Fibroblast of mammary gland (primary cell): ENCODE measurements at places on chromosomes 7 and 10.
A peak's percentile ranks its signal among the peaks of the same experiment; 100 is the strongest.

DNA sequence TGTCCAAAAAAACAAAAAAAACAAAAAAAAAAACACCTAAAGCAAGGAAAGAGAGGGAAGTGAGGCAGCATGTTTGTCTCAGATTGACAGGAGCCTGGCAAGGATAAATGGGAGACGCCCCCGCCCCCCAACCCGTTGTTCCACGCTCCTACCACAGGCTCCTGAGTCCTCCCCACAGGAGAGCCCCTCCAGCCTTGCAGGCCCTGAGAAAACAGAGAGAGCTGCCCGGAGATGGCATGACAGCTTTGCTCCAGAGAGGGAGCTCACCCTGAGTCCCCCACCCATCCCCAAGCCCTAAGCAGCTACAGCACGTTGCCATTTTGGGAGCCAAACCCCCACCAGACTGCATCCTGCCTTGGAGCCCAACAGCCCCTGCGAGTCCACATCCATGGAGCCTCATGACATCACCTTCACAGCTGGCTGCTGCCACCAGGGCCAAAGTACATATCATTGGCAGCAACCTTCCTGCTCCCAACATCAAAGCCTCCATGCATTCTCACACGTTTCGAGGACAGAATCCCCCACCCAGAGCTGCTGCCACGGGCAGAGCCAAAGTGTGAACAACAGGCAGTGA is 1283.3 kb downstream of the TYW1 start:
- DNase-seq = no peak

DNA sequence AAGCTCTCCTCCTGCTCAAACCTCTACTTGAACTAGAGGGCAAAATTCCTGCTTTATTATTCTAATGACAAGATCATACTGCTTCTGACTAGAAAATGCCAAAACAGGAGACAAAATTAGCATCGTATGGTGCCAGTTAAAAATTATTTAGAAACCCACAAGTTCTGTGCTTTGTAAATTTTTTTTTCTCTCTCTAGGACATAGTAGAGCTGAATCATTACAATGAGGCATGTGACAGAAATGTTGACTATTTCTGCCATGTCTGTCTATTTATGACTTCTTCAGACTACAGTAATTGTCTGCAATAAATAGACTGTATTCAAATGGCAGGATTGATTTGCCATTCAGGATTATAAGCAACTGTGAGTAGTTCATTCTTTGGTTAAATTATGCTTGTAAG is 335.8 kb downstream of the PRPF18 start:
- DNase-seq = peak; percentile 57

DNA sequence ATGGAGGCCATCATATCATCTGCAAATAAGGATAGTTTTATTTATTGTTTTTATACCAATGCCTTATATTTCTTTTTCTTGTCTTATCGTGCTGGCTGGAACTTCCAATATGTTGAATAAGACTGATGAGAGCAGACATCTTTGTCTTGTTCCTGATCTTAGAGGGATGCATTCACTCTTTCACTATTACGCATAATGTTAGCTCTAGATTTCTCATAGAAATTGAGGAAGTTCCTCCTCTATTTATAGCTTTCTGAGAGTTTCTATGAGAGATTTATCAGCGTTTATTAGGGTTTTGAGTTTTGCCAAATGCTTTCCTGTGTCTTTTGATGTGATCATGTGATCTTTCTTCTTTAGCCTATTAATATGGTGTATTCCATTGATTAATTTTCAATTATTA is 49.3 kb downstream of the COL28A1 start:
- no peak for DNase-seq

DNA sequence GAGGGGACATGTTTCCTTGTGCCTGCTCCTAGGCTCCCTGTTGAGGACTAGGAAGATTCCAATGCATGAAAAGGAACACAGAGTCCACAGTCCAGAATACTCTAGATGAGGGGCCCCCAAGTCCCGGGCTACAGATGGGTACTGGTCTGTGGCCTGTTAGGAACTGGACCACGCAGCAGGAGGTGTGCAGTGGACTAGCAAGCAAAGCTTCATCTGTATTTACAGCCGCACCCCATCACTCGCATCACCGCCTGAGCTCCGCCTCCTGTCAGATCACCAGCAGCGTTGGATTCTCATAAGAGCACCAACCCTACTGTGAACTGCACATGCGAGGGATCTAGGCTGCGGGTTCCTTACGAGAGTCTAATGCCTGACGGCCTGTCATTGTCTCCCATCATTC is 233.0 kb upstream of the MKLN1 start:
- DNase-seq = no peak

- no peak for DNase-seq
Measured at GRCh38 chr10:44827431-44828006, 83.6 kb upstream of the TMEM72 start.

DNA sequence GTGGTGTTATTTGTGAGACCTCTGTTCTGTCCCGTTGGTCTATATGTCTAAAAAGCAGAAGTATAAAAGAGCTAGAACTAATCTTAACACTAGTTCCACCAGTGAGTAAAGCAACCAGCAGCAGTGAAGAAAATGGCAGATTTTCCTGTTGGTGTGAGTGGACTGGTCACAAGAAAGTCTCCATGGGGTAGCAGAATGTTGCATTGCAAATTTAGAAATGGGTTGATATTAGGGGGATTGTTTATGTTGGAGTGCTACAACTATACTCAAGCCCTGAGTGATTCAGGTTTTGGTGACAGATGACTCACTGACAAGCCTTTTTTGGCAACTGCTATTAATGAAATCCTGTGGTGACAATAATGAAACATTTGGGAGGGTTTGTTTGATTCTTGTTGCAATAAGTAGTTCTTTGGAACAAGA is 5.6 kb downstream of the AVL9 start:
- DNase-seq = peak; percentile 78

GRCh38 chr10:71998840-71999194 is 34.6 kb downstream of the CHST3 start:
- peak; percentile 67 for DNase-seq

DNA sequence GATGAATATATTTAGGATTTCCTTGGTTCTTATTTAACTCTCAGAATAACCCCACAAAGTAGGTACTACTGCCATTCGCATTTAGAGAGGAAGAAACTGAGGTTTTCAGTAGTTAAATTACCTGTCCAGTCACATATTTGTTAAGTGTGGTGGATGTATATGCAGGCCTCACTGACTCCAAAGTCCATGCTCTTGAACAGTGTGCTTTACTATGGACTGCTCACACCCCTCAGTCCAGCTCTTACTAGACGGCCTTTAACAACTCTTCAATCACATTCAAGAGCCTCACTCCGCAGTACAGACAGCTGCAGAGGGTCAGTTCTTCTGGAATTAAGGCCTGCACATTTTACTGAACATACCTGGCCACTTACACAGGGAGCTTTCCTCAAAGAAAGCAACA is 36.2 kb downstream of the ZNF248 start:
- no peak for DNase-seq

DNA sequence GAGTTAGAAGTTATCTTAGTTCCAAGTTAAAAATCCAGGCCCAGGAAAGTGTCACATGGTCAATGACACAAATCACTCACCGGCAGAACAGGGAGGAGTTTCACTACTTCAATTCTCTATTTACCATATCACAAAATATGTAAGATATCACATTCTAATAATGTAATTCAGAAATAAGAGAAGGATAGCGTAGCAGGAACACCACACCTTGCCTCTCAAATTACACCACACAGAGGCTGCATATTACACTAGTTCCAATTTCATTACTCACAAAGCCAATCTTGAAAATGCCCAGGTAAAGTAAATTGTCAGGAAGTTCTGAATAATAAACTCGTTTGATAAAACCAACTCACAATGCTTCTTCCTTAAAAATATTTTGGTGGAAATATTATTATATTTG is 169.2 kb downstream of the CTTNBP2 start:
- DNase-seq = no peak

GRCh38 chr10:95422233-95422632 is 131.4 kb upstream of the PDLIM1 start:
- DNase-seq = no peak

- DNase-seq = no peak
Measured at GRCh38 chr7:46586406-46586805, 665.3 kb upstream of the IGFBP3 start.

DNA sequence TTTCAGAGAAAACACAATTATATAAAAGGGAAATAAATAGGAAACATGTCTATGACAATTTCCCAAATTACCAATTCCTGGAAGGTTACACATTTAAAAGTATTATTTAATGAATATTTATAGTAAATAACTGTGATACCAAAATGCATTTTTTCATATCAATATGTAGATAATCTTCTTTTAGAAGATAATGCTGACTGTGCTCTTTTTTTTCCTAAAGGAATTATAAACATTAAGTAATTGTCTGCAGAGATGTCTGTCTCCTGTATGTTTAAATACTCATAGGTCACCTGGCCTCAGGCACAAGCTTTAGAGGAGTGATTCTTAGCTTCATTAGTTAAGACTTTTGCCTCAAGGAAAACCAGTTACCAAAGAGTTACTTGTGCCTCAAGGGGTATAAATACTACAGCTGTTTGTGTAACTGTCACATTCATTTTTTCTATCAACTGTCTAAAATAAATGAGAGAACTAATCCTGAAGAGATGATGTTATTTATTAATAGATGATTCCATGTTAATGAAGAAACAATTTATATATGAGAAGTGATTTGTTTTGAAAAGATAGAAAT is 77.1 kb downstream of the DNAJC1 start:
- DNase-seq = no peak

- no peak for DNase-seq
Measured at GRCh38 chr7:157865351-157866165, 528.8 kb downstream of the DNAJB6 start.

- DNase-seq = no peak
Measured at GRCh38 chr7:110760341-110760740, 330.6 kb upstream of the LRRN3 start.

DNA sequence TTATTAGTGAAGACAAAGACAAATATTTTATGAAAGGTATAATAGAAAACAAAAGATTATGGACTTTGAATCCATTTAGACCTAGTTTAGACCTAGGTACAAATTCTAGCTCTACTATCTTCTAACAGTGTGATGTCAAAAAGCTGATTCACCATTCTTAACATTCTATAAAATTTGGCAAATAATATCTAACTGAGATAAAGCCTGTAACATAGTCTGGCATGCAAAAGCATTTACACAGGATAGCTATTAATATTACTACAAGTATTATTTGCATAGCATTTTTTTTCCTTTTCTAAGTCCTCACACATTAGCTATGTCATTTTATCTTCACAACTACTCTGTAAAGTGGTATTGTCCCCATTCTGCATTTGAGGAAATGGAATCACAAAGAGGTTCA is 179.6 kb upstream of the LRRTM3 start:
- DNase-seq = no peak

- peak; percentile 41 for DNase-seq
Measured at GRCh38 chr7:42180806-42181205, 56.2 kb downstream of the GLI3 start.

- DNase-seq = no peak
Measured at GRCh38 chr10:5477948-5478693, 21.2 kb downstream of the CALML5 start.

DNA sequence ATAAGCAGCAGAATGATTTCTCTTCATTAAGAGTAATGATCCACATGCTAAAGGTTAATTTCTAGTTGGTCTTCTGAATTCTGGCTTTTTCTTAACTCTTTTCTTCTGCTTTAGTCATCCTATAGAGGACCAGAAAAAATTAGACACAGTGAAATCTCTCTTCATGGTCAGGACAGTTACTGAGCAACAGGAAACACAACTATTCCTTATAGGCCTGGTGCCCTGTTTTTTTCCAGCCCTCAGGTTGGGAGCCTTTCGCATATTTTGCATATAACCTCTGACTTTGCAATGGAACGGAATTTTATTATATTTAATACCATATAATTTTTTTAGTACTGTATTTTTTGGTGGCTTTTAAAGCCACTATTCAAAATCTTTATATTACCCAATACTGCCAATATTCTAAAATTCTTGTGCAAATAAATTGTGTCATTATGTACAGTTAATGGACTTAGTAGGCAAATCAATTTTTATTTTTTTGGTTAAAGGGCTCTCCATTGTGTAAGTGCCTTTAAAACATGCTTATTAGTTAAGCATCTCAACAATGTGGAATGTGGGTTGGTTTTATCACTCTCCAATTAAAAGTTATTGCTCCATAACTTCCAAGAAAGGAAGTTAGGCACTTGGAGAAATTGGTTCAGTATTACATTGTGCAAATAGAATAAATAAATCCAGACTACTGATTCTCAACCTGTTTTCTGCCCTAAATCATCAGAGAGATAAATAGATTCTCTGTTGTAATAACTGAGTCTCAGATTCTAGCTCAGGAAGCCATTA is 22.5 kb downstream of the ARL4A start:
- peak; percentile 69 for DNase-seq

DNA sequence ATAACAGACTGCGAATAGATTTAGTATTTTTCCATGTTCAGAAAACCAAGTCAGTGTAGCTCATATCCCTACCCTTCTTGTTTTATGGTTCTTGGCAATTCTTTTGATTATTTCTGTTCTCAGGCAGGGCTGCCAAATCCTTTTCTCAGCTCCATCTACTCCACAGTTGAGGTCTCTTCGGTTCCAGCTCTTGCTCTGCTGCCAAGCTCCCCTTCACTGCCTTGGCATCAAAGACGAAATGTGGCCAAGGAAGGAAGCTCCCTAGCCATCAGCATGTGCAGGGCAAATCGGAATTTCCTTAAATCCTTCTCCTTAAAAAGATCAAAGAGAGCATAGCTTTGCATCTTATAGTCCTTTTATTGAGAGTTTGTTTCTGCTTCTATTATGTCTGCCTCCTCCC is 116.4 kb upstream of the NOBOX start:
- DNase-seq = no peak

- DNase-seq = no peak
Measured at GRCh38 chr10:91562839-91563581, 69.9 kb downstream of the PPP1R3C start.

DNA sequence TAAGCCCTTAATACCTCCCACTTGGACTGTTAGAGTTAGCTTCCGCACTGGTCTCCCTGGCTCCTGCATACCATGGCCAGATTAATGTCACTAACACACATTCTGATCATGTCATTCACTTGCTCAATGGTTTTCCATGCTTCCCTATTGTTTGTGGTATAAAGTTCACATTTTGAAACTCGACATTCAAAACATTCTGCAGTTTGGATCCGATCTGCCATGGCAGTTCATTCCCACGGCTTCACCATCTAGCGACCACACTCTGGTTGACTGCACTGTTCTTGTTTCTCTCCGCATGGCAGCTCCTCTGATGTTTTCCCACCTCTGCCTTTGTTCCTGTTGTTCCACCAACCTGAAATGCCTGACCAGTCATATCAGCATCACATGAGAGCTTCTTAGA is 87.4 kb upstream of the WAC start:
- DNase-seq = no peak

GRCh38 chr7:41156268-41156667 is 546.6 kb downstream of the INHBA start:
- DNase-seq = peak; percentile 43

- DNase-seq = no peak
Measured at GRCh38 chr10:133196936-133197758, 32.9 kb upstream of the UTF1 start.

- peak; percentile 55 for DNase-seq
Measured at GRCh38 chr7:87886875-87887274, 10.6 kb downstream of the DBF4 start.
